ENCODE measurements at places on chromosomes 3 and 15.

DNA sequence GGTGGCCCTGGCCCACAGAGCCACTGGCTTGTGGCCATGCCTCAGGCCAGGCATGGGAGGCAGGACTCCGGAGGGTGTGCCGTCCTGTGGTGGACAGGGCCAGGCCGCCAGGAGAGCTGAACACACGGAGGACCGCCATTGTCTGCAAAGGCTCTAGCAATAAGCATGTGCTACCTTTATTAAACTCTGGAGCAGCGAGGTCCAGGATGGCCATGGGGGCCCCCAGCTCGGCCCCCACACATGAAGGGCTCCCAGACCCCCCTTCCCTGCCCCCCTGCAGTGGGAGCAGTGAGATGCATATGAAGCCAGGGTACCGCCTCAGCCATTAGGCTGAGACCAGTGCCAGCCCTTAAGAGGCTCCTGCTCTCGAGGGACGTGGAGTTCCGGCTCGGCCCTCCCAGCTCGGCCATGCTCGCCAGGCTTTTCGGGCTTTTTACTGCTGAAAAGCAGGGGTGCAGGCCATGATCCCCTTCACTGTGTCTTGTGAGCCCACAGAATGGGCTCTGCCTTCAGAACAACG, 2.7 kb downstream of the AMIGO3 start:
- DNase-seq: no peak

- DNase-seq: no peak
Observed at GRCh38 chr3:122299215-122299614, 25.8 kb upstream of the CSTA start.

- DNase-seq: no peak
Observed at GRCh38 chr15:73924171-73924921, 1.9 kb upstream of the LOXL1 start.

- no peak for DNase-seq
Observed at GRCh38 chr15:64490598-64491259, 30.4 kb downstream of the ZNF609 start.

DNA sequence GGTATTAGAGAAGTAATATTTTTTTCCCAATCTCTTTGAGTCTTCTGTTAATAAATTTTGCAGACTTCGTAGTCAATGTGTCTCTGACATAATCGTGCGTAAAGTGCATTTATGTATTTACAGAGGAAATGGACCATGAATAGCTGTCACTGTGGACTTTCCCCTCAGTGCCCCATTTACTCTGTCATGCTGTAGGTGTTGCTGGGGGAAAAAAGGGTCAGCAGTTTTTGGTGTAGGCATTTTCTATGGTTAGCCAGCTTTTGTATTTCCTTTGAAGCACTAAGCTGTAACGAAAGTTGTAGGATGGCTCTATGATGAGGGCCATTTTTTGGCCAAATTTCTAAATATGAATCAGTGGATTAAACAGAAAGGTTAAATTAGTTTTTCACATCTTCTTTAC, 598.4 kb downstream of the FGF12 start:
- DNase-seq: no peak
